Midbrain (tissue), 1 donor: ENCODE measurements at places on chromosomes 16 and 17.

DNA sequence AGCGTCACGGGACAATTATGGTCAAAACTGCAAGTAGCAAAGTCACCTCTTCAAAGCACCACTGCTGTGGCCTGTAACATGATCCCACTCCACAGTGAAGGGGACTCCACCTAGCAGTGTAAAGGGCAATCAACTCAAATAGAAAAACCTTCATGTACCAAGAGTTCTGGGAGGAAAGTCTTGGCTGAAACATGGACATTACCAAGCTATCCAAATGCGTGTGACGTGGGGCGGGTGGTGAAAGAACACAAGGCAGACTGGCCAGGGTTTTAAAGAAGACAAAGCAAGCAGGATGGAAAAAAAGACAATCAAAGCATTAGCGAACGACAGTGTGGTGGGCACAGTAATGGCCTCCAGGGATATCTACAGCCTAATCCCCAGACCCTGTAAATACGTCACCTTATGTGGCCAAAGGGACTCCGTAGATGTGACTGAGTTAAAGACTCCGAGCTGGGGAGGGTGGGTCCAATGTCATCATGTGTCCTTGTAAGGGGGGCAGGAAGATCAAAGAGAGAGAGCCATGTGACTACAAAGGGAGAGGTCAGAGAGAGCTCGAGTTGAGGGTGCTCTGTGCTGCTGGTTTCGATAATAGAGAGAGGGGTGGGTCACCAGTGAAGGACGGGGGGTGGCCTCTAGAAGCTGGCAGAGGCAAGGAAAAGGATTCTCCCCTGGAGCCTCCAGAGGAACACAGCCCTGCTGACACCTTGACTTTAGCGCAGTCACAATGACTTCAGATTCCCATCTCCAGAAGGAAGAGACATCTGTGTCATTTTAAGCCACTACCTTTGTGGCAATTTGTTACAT lies 6.0 kb downstream of the HSDL1 start:
- no peak for DNase-seq

- no peak for DNase-seq
Observed at GRCh38 chr16:50677351-50677750, 3.8 kb downstream of the SNX20 start.

- DNase-seq: no peak
Observed at GRCh38 chr17:48498164-48498850, 32.5 kb downstream of the HOXB1 start.

DNA sequence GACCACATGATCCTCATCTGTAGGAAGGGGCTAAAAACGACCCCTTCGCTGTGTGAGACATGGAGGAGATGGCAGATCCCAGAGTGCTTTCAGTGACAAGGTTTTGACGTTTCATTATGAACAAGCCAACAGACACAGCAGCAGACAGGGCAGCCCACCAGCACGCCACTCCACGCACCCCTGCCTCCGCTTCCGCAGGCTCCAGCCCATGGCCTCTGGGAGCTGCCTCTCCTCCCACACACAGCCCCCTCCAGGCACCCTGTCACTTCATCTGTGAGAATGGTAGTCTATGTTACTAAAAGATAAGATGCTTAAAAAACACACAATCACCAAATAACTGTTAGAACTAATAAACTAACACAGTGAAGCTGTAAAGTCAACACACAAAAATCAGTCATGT lies 12.3 kb upstream of the ADCY7 start:
- DNase-seq: no peak

DNA sequence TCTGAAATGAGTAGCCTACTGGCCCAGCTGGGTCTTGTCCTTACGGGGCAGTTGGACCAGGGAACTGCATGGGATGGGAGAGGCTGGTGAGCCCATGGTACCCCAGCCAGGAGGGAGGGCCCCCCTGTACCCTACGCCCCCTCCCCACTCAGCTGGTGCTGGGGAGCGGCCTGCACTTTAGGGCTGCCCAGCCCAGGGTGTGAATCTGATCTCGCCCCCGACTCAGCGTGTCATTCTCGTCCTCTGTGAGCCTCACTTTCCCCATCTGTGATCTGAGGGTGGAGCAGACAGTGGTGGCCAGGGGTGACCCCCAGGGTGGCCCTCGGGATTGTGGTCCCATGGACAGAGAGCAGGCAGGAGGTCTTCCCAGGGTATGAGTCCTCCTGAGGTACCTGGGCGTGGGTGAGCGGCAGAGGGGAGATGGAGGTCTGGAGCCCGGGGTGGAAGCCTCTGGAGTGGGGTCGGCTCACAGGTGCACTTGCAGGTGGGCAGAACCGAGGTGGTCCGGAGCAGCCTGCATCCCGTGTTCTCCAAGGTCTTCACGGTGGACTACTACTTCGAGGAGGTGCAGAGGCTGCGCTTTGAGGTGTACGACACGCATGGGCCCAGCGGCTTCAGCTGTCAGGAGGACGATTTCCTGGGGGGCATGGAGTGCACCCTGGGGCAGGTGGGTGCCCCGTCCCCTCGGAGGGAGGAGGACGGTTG lies 1.6 kb downstream of the CPNE7 start:
- no peak for DNase-seq

- no peak for DNase-seq
Observed at GRCh38 chr16:48860341-48860740, 250.4 kb upstream of the N4BP1 start.

GRCh38 chr16:56795011-56795410 lies 65.1 kb downstream of the NUP93 start:
- DNase-seq: no peak

DNA sequence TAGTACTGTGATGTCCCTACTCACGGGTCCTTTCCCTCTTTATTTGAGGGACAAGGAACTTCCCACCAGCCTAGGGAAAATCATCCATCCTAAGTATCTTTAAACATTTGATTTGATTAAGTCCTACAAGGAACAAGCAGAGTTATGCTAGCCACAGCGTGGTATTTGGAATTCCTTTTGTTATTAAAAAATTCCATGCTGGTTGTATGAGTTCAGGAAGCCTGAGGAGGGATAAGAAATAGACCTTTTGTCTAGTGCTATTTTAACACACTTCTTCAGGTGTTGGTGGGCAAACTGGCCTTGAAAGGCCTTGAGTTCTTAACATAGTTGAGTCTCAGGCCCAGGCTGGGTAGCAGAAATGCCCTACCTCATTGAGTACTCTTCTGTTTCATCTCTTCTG lies 105.4 kb upstream of the TBX2 start:
- DNase-seq: no peak

DNA sequence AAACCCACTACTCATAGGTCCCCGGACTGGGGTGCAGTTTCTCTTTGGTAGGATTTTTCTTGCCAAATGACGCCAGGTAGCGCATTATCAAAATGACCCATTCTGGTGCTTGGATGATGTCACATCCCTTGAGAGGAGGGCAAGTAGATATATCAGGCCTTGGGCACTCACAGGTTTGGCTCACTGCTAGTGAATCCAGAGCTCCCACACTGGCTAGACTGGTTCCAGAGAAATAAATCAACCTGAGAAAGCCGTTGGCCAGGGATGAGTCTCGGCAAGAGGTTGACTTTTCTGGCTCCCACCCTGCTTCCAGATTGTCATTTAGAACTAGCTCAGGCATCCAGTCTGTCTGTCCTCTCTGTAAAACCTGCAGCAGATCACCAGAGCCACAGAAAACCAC lies 188.4 kb upstream of the MAF start:
- DNase-seq: no peak

DNA sequence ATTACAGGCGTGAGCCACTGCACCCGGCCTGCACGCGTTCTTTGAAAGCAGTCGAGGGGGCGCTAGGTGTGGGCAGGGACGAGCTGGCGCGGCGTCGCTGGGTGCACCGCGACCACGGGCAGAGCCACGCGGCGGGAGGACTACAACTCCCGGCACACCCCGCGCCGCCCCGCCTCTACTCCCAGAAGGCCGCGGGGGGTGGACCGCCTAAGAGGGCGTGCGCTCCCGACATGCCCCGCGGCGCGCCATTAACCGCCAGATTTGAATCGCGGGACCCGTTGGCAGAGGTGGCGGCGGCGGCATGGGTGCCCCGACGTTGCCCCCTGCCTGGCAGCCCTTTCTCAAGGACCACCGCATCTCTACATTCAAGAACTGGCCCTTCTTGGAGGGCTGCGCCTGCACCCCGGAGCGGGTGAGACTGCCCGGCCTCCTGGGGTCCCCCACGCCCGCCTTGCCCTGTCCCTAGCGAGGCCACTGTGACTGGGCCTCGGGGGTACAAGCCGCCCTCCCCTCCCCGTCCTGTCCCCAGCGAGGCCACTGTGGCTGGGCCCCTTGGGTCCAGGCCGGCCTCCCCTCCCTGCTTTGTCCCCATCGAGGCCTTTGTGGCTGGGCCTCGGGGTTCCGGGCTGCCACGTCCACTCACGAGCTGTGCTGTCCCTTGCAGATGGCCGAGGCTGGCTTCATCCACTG lies at the start of gene BIRC5:
Gene BIRC5, plus strand, starts transcription at position 238 of the 690 bp plus-strand sequence. Its CDS starts 64 bp downstream, at position 302.
- peak; percentile 91 for DNase-seq

GRCh38 chr17:39209317-39210092 lies 9.4 kb downstream of the RPL19 start:
- peak; percentile 10 for DNase-seq

DNA sequence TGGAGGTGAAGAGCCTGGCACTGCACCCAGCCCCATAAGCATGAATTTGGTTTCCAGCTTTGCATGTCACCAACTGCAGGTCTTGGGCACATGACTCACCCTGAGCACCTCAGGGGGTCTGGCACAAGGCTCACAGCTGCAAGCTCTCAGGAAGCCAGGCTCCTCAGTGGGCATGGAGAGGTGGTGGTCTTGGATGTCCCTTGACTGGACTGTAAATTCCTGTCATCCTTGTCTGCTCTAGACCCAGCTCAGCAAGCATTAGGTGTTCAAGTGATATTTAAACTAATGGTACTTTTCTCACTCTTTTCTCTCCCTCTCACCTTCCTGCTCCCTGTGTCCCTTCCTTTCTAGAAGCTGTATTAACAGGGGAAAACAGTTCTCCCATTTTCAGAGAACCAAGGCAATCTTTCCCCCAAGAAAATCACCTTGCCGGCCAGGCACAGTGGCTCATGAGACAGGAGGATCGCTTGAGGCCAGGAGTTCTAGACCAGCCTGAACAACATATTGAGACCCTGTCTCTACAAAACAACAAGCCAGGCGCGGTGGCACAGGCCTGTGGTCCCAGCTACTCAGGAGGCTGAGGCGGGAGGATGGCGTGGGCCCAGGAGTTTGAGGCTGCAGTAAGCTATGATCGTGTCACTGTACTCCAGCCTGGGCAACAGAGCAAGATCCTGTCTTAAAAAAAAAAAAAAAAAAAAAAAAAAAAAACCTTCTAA lies 5.1 kb upstream of the KIFC3 start:
- no peak for DNase-seq

GRCh38 chr16:19438739-19439138 lies 21.1 kb downstream of the TMC5 start:
- no peak for DNase-seq

DNA sequence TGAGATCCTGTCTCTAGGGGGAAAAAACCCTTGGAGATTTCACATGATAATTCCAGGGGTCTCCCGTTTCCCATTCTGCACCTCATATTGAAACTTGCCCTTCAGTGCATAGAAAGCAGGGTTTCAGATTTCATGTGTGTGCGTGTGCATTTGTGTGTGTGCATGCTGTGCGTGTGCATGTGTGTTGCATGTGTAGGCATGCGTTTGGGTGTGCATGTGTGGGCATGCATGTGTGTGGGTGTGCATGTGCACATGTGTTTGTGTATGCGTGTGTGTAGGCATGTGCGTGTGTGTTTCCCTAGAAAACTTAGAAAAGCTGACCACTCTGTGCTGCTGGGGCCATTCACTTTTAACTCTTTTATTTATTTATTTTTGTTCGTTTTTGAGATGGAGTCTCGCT lies 40.0 kb downstream of the IL21R start:
- DNase-seq: no peak

- DNase-seq: no peak
Observed at GRCh38 chr16:49657736-49658465, 198.0 kb downstream of the ZNF423 start.
